Fibroblast of skin of left biceps (primary cell): ENCODE measurements at places on chromosomes 4 and X.

DNA sequence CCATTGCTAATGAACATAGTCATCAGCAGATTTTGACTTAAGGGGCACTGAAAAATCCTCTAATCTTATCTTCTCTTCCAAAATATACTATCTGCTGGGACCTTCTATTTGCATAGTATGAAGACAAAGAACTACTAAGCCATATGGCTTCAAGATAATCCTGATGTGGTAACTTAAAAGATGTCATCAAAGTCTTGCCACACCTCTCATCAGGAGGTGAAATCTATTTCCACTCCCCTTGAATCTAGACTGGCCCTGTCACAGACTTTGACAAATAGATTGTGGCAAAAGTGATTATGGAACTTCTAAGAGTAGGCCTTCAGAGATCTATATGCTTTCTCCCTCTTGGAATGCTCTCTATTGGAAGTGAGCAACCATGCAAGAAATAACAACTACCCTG is 27.3 kb upstream of the TET2 start:
- no peak for DNase-seq

DNA sequence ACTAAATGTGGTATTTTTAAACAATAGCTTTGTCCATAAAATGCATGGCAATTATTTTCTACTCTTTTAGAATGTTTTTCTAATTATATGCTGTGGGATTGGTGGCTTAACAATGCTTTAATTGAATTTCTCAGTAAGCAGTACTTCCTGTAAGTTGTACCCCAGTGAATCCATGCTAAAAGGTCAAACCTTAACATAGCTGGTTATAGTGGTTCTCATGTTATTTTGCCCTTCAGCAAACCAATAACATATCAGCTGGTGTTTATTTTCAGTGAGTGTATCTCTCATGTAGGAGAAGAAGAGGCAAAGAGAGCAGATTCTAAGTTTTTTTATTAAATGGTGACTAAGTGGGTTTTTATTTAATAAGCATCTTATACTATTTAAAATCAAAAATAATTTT is 41.5 kb downstream of the BTC start:
- DNase-seq, result no peak

DNA sequence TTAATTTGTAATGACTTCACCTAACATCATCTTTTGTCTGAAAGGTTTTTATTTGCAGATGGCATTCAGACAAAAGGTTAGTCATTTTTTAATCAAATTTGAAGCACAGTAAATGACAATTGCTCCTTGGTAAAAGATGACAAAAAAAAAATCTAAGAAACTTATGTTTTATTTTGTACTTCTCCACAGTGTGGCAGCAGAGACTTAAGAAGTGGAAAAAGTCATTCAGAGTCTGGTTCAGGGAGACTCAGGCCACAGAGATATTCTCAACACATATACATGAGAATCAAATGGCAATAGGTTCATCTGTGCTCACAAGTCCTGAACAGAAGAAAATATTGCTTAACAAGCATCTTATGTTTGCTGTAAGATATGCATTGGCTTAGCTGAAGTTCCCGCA is 436.2 kb downstream of the KCNIP4 start:
- no peak for DNase-seq

- no peak for DNase-seq
These were observed 69.9 kb downstream of the LARP7 start for GRCh38 chr4:112706840-112707207.

DNA sequence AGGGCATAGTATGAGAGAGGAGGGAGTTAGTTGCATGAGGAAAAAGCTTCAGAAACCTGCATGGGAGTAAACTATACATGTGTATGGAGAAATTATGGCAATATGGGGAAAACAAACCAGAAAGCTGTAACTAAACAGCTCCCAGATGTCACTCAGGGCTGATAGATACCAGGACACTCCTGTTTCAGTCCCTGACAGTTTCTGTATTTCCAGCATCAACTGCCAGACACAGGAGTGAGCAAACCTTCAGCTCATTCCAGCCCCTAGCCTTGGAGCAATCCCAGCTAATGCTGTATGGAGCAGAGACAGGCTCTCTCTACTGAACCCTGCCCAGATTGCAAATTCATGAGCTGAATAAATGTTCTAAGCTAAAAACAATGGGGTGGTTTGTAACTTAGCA is 382.9 kb upstream of the MAGEB18 start:
- no peak for DNase-seq

GRCh38 chr4:112858751-112859150 is 190.7 kb upstream of the ANK2 start:
- no peak for DNase-seq

GRCh38 chr4:74327762-74328161 is 19.5 kb downstream of the EPGN start:
- DNase-seq, result no peak

DNA sequence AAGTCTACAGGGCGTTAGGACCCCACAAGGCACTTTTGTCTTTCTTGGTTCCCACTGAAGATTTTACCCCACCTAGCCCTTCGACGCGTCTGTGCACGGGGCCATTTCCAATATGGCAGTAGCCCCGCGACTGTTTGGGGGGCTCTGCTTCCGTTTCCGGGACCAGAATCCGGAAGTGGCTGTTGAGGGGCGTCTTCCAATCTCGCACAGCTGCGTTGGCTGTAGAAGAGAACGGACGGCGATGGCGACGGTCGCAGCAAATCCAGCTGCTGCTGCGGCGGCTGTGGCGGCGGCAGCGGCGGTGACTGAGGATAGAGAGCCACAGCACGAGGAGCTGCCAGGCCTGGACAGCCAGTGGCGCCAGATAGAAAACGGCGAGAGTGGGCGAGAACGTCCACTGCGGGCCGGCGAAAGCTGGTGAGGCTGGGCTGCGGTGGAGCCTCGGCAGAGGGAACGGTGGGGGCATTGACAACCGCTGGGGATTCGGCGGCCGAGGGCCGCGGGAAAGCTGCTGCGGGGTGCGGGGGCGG is at the start of gene USP11:
Gene USP11, plus strand, starts transcription at position 207 of the 530 bp plus-strand sequence. Its CDS starts 35 bp downstream, at position 242.
- no peak for DNase-seq

GRCh38 chr4:136755531-136755916 is 776.8 kb downstream of the PCDH18 start:
- no peak for DNase-seq
